Activated CD8-positive, alpha-beta memory T cell treated with anti-CD3 and anti-CD28 coated beads, Interleukin-2, amount 10 ng/mL, durations not matched to agents 7 days and 5 days (primary cell): ENCODE measurements at places on chromosomes 11 and 22. TPM values are rescaled to one million over a fixed set of nuclear protein-coding genes. Genes with fewer than 3 reads are reported as not detected.
A peak's percentile ranks its signal among the peaks of the same experiment; 100 is the strongest.

Gene APOBEC3F
- total RNA-seq = 39.8 TPM

Gene PAX6
- not detected for total RNA-seq

Gene SIK2
- total RNA-seq = 7.9 TPM

Gene H19
- not detected for total RNA-seq

DNA sequence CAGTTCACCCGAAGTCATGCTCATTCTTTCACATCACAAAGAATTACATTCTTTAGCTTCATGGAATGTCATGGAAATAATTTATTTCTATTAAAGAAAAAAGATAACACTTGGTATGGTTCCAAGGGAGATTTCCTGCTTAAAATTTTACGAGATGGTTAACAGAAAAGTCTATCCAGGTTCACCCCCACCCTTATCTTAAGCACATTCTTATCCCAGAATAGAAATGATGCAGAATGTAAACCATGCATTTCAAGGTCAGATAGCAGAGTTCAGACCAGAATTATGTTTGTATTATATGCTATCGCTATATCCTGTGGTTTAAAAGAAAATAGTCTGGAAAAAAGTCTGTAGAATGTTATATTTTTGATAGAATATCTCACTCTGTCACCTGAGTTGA lies 58.7 kb downstream of the GAS2 start:
- H3K4me3 ChIP-seq = no peak overlapping the region
- no peaks in the 10 kb centered on the region for H3K4me1 ChIP-seq
- DNase-seq = no peak

- H3K36me3 ChIP-seq = peaks cover 3% of the 10 kb centered on the region
- no peaks in the 10 kb centered on the region for H3K27me3 ChIP-seq
- H3K27ac ChIP-seq = peak overlapping the region; percentile 85
- DNase-seq = no peak
- H3K4me1 ChIP-seq = peaks cover 33% of the 10 kb centered on the region
- H3K4me3 ChIP-seq = peak overlapping the region; percentile 81
Observed at GRCh38 chr11:72750556-72751115, 1.6 kb downstream of the ARAP1 start.

DNA sequence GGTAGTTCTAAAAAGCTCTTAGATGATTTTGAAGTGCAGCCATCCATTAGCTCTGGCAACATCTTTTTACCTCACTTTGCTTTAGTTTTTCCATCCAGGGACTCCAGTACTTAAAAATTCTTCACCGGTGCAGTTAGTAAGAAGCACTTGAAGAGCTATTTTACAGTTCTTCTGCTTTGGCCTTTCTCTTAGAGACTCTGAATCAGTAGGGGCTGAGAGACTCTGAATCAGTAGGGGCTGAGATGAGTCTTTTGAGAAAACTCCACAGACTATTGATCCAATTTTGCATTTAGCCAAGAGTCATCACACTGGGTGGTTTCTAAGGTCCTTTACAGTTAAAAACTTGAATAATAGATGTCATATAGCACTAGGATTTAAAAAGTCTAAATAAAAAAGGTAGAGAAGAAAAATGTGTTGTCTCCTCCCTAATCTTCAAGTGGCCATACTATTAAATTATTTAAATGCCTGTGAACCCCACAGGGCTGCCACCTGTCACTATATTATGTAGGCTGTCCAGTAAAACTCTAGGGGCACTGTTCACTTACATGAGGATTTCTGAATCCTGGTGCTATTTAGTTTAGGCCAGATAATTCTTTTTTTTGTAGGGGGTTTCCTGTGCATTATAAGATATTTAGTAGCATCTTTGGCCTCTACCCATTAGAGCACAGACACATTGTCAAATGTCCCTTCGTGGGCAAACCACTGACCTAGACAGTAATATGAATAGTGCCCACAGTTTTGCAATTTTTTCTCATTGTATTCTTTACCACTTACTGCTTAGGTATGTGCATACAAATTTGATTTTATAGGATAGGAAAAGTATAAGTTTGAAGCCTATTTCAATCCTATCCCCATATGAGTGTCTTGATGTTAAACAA lies 26.3 kb upstream of the HIKESHI start:
- H3K36me3 ChIP-seq = peaks cover 84% of the 10 kb centered on the region
- DNase-seq = no peak
- H3K4me3 ChIP-seq = no peak overlapping the region
- H3K27ac ChIP-seq = no peak overlapping the region
- H3K4me1 ChIP-seq = peaks cover 18% of the 10 kb centered on the region

DNA sequence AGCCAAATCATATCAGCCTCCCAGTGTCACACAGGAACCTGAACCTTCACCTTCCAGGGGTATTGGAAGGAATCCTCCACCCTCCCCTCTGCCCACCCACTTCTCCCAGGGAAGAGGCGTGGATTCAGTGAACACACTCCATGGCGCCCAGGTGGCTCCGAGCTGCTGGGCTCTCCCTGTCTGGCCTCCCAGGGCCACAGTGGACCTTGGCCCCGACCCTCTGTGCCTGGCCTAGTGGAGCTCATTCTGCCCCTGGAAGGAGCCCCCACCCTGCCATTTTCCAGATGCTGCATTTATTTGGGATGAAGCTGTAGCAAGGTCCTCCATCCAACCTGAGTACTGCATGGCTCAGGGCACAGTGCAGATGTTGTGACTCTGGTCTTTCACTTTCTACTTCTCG lies 1340.1 kb downstream of the TBC1D22A start:
- peak; percentile 21 for DNase-seq
- H3K27ac ChIP-seq = no peak overlapping the region
- peaks cover 26% of the 10 kb centered on the region for H3K4me1 ChIP-seq
- peaks cover 10% of the 10 kb centered on the region for H3K36me3 ChIP-seq
- peaks cover 28% of the 10 kb centered on the region for H3K27me3 ChIP-seq
- H3K4me3 ChIP-seq = no peak overlapping the region

DNA sequence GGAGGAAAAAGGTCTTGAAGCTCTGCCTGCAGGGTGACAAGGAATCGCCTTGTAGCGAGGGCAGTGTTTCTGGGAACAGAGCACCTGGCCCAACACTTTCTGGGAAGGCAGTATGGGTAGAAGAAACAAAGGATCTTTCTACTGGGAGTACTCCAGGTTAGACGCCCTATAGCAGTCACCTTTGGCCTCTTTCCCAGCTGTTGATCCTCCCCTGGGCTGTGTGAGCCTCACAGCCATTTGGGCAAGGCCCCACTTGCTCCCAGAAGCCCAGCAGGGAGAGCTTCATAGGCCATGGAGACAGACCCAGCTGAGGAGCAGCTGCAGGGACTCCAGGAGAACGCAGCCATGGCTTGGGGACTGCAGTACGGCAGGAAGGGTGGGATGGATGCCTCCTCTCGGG lies 1.2 kb downstream of the SLCO2B1 start:
- H3K27ac ChIP-seq = no peak overlapping the region
- H3K36me3 ChIP-seq = no peaks in the 10 kb centered on the region
- no peak overlapping the region for H3K4me3 ChIP-seq
- H3K4me1 ChIP-seq = peaks cover 25% of the 10 kb centered on the region
- no peak for DNase-seq

GRCh38 chr11:84924154-84924692 lies 702.9 kb downstream of the DLG2 start:
- DNase-seq = no peak
- no peak overlapping the region for H3K27ac ChIP-seq
- no peak overlapping the region for H3K4me3 ChIP-seq
- no peaks in the 10 kb centered on the region for H3K27me3 ChIP-seq
- H3K4me1 ChIP-seq = no peaks in the 10 kb centered on the region

- no peaks in the 10 kb centered on the region for H3K36me3 ChIP-seq
- H3K4me3 ChIP-seq = no peak overlapping the region
- H3K4me1 ChIP-seq = peaks cover 11% of the 10 kb centered on the region
Observed at GRCh38 chr22:28023036-28023435, 104.0 kb upstream of the PITPNB start.

GRCh38 chr22:30210235-30210909 lies 36.2 kb downstream of the LIF start:
- H3K4me1 ChIP-seq = peaks cover 49% of the 10 kb centered on the region
- no peaks in the 10 kb centered on the region for H3K36me3 ChIP-seq
- H3K27ac ChIP-seq = no peak overlapping the region
- no peaks in the 10 kb centered on the region for H3K27me3 ChIP-seq
- no peak for DNase-seq

DNA sequence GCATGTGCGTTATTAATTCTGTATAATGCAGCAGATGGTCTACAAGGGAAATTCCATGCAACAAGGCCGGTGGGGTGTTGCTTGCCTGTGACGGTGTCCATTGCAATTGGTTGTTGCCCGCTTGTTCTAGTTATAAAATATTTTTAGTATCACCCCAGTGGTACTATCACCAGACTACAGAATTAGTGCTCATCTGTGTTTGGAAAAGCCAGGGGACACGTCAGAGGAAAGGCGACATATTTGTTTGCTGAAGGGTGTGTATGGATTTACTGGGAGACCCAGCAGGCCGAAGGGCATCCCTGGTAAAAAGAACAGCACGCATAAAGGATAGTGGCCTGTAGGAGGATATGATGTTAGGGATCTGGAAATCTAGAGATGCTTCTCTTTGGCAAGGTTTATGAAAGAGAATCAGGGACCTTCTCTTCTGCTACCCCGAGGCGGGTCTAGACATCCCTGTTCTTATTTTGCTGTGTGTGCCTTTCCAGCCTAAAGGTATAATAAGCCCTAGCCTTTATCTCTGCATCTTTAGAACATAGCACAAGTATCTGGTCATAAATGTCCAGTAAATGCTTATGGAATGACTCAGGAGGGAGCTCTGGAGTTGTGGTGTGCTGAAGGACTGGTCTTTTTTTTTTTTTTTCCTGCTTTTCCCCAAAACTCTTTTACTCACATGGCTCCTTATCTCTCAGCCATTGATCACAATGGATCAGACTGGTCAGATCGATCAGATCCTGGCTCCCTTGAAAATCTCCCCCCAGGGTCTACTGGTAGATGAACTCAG lies 90.9 kb downstream of the LDLRAD3 start:
- peaks cover 3% of the 10 kb centered on the region for H3K27me3 ChIP-seq
- no peaks in the 10 kb centered on the region for H3K4me1 ChIP-seq
- H3K4me3 ChIP-seq = no peak overlapping the region
- no peak overlapping the region for H3K27ac ChIP-seq
- no peak for DNase-seq
